ENCODE measurements at places on chromosomes 1 and 21. TPM values are rescaled to one million over a fixed set of nuclear protein-coding genes. Genes with fewer than 3 reads are reported as not detected.

Gene RPS8
- polyA plus RNA-seq: 1,330 TPM

Gene MYCL
- polyA plus RNA-seq: 16.6 TPM

Gene EDN2
- not detected for polyA plus RNA-seq

Gene PTPN22
- 0.22 TPM for polyA plus RNA-seq

Gene GJA8
- not detected for polyA plus RNA-seq

Gene TPTE
- polyA plus RNA-seq: not detected

Gene TFF3
- 2.0 TPM for polyA plus RNA-seq

Gene DPT
- 1.6 TPM for polyA plus RNA-seq

Gene SHISAL2A
- polyA plus RNA-seq: 2.1 TPM

Gene LRRC8B
- polyA plus RNA-seq: 21.3 TPM

Gene CHRM3
- polyA plus RNA-seq: 19.5 TPM

Gene FPGT
- polyA plus RNA-seq: 16.1 TPM

Gene TSACC
- polyA plus RNA-seq: 0.79 TPM

Gene ERI3
- polyA plus RNA-seq: 125 TPM

Gene AK5
- polyA plus RNA-seq: 54.0 TPM

Gene ALX3
- polyA plus RNA-seq: not detected

Gene DDAH1
- polyA plus RNA-seq: 203 TPM

Gene SLC45A3
- 6.7 TPM for polyA plus RNA-seq

Gene CD247
- 1.2 TPM for polyA plus RNA-seq

Gene TESK2
- 4.0 TPM for polyA plus RNA-seq

Gene SERINC2
- polyA plus RNA-seq: 8.9 TPM

Gene GUCA2B
- polyA plus RNA-seq: not detected

Gene SLC44A3
- 8.2 TPM for polyA plus RNA-seq

Gene FCRL6
- not detected for polyA plus RNA-seq

Gene C1orf116
- 0.24 TPM for polyA plus RNA-seq

Gene ESRRG
- polyA plus RNA-seq: 48.4 TPM

Measured in spinal cord (tissue), 10 donors.